ENCODE measurements at places on chromosomes 5 and 9. TPM values are rescaled to one million over a fixed set of nuclear protein-coding genes. Genes with fewer than 3 reads are reported as not detected.

TSLP gene
- total RNA-seq = not detected

PIP5KL1 gene
- total RNA-seq = 1.6 TPM

ZNF483 gene
- 0.56 TPM for total RNA-seq

SLC25A51 gene
- total RNA-seq = 24.2 TPM

GMCL2 gene
- total RNA-seq = not detected

Data from A549 treated with dexamethasone at 1 μM for 4 hours (cell line).